Right cardiac atrium (tissue), 5 donors: ENCODE measurements at places on chromosomes 4 and X.
A peak's percentile ranks its signal among the peaks of the same experiment; 100 is the strongest.

GRCh38 chr4:83418211-83418610, 37.4 kb downstream of the HELQ start:
- no peak for DNase-seq

GRCh38 chr4:165787516-165788274, 85.3 kb upstream of the TLL1 start:
- DNase-seq, result no peak

DNA sequence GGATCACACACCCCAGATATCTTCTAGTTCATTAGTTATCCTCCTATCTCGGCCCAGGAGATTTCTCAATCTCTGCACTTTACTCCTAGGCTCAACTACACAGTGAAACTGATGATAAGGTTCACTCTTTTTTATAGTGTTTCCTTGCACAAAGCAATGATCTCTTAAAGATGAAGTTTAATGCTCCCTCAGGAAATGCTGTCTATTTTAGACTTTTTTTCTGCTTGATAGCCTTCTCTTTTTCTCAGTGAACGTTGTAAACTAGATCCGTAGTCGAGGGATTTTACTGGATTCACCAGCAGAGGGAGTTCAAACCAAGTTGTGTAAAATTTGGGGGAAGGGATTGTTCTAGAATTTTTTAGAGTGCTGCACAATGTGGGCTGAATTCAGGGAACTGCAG, 269.6 kb downstream of the GBA3 start:
- no peak for DNase-seq

DNA sequence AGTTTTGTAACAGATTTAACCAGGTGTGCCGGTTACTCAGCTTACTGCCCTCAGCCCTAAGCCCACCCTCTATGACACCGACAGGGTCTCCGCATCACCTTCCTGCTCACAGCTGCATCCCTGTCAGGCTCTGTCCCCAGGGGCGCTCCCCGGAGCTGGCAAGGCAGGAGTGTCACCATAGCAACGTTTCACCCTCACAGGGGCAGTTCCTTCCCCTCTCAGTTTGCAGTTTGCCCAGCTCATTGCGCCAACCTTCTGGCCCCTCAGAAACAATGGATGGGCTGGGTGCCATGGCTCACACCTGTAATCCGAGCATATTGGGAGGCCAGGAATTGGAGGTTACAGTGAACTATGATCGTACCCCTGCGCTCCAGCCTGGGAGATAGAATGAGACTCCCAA, 42.6 kb downstream of the RGS12 start:
- no peak for DNase-seq

GRCh38 chrX:153395613-153396319, 5.4 kb downstream of the PNMA6E start:
- peak; percentile 43 for DNase-seq

DNA sequence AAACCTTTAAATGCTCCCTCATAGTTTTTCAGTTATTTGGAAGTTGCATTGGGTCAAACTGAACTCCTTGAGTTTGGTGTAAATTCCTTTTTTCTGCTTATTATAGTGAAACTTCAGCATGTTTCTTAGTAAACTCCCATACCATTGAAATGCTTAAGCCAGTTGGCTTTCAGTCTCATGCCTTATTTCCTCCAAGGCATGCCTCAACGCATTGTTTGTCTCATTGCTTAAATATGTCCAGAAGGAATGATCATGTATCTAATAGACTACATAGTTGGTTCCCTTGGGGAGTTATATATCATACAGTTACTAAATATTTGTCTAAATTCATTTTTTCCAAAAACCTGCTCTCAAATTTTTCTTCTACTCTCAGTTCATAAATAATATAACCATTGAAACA, 114.0 kb downstream of the STOX2 start:
- DNase-seq, result no peak

DNA sequence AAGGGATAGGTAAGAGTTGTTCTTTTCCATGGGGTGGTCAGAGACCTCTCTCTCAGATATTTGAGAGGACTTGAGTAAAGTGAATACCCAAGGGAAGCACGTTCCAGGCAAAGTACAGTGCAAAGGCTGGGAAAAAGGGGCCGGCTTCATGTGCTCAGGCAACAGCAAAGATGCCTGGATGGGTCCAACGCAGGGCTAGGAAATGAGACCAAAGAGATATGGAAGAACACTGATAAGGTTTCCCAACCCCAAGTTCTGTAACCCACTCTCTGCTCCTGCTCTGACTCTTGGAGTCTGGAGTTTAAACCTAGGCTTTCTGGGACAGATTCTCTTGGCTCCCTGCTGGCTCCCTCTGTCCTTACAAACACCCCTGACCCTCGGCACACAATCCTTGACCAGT, 36.2 kb upstream of the PROM1 start:
- DNase-seq, result no peak

DNA sequence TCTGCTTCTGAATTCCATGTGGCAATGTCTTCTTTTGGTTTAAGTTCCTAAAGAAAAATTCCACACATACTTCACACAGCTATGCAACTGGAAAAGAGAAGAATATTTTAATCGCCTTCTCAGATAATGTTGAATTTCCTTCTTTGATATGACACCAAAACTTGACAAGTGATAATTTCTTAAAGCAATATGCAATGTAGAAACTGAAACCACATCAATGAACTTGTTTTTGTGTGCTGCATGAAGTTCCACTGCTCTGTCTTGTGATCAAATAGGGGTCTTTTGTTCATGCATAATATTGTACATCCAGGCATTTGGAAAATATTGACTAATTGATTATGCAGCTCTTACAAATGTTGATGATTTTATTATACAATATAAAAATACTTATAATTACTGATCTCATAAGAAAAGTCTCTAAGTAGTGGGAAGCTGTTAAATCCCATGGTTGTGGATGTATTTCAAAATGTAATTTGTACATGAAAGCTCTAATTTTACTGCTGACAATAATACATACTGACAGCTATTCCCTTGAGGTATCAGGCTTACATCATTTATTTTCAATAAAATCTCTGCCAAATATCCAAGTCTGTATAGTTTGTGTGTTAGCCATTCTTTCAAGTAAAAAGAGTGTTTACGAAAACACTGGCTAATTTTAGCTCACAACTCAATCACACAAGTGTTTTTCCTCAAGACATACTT, 56.5 kb downstream of the AGA start:
- no peak for DNase-seq

GRCh38 chrX:2608638-2609430, 82.3 kb upstream of the CD99 start:
- DNase-seq, result peak; percentile 88

DNA sequence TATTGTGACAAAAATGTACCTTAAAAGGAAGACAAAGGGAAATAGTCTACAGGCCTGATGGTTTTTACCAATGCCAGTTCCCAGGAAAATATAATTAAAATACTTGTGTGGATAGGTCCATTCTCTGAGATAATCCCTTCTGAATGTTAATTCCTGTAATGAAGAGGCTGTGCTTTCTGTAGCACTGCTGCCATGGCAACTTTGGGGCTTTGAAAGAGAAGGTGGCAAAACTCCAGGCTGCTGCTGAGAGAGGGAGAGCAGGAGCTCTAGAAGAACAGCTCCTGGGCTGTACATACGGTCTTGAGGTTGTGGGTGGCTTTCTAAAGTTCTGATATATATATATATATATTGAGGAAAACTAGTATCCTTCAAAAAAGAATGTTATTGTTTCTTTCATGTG, 125.4 kb downstream of the PDLIM5 start:
- DNase-seq, result peak; percentile 44

DNA sequence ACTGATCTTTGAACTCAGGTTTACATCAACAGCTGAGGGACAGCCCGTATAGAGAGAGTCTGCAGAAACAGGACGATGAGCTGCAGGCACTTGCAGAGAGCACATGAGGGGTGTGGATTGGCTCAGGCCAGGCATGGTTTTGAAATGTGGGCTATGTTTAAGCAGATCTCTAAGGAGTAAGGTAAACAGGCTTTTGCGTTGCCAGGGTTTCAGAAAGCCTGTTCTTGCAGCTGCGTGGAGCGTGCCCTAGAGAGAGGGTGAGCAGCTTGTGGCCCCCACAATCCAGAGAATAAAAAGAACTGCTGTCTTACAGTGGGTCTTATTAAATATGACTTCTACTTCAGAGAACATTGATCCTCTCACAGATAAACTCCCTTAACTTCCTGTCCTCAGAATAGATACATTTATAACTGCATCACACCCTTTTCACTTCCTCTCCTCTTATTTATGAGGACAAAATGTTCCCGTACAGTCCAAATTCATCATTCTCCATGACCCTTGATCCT, 64.1 kb downstream of the TMA16 start:
- DNase-seq, result no peak

GRCh38 chr4:52884994-52885393, 22.9 kb downstream of the RASL11B start:
- no peak for DNase-seq

DNA sequence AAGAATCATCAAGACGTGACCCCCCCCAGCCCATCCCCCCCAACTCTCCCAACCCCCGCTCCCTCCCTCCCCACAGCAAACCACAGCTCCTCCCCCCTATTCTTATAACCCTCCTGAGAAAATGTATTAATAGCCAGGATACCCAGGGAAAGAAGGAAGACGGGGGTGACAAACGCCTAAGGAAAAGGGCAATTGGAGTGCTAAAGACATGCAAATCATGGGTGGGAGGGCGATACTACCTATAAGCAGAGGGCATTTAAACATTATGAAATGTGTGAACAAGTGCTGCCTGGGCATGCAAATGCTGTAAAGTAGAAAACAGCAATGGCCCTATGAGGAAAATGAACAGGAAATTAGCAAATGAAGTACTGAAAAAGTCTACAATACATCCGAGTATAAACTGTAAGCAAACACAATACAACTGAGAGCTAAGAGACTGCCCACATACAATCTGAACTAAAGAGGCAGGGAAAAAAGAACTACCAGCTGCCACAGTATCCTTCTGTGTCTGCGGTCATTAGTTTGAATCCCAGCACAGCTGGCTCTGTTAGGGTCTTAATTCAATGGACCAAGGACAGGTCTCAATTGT, 2.4 kb downstream of the CXXC4 start:
- DNase-seq, result peak; percentile 18

GRCh38 chr4:122632396-122633143, 11.7 kb upstream of the IL21 start:
- no peak for DNase-seq

DNA sequence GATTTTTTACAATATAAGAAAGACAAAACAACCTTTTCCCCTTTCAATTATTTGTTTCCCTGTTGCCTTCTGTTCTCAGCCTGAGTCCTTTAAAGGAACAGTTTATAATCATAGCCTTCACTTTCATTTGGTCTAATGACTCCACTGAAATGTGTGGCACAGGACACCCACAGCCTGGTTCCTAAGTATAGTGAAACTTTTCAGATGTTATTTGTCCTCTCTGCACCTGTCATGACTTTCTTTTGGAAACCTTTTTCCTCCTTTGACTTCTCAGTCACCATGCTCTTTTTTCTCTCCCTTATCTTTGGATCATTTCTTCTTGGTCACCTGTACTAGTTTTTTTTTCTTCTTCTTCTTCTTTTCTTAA, 237.8 kb upstream of the ANXA3 start:
- DNase-seq, result no peak

- DNase-seq, result no peak
Observed at GRCh38 chrX:134101636-134102035, 116.2 kb upstream of the GPC3 start.

DNA sequence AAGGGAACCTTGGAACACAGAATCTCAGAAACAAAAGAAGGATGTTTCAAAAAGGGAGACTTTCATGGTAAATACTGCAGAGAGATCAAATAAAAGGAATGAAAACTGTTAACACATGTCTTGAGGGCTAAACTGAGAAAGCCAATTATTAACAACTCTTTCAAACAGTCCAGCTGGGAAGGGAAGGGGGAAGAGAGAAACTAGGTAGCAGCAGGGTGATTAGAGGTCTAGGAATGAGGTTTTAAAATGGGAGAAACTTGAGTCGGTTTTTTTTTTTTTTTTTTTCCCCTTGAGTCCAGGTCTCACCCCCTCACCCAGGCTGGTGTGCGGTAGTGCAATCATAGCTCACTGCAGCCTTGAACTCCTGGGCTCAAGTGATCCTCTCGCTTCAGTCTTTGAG, 4.3 kb downstream of the BCLAF3 start:
- no peak for DNase-seq

- no peak for DNase-seq
Observed at GRCh38 chr4:176611951-176612350, 180.8 kb downstream of the VEGFC start.

- no peak for DNase-seq
Observed at GRCh38 chrX:44914532-44915198, 41.7 kb downstream of the KDM6A start.

DNA sequence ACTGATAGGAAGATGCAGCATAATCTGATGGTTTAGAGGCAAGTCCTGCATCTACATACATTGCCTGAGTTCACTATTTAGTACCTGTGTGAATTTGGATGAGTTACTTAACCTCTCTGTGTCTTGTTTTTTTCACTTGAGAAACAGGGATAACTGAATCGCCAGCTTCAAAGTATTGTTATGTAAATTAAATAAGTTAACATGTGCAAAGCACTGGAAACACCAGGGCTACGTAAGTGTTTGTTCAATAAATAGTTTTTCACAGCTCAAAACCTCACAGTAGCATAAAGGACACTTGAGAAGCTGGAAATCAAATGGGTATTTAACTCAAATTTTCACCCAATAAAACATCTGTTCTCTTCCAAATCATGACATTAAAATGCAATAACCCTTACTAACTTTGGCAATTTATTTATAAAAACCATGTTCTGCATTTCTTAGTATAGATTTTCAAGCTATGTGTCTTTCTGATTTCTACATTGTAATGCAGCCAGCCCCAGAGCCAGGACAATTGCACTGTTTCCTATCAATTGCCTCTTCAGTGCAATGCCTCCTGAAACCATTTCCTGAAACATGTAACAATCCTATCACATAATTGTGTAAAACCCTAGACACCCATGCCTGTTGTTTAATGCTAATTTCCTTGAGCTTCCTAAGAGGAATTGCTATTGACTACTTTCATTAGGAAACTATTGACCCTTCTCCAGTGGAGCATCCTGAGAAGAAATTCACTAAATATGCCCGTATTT, 177.1 kb downstream of the UNC5C start:
- no peak for DNase-seq

- DNase-seq, result no peak
Observed at GRCh38 chr4:87823200-87823599, 9.6 kb upstream of the MEPE start.
